Activated CD8-positive, alpha-beta memory T cell treated with anti-CD3 and anti-CD28 coated beads for 1 hour (primary cell): ENCODE measurements at places on chromosomes 5 and 9.

DNA sequence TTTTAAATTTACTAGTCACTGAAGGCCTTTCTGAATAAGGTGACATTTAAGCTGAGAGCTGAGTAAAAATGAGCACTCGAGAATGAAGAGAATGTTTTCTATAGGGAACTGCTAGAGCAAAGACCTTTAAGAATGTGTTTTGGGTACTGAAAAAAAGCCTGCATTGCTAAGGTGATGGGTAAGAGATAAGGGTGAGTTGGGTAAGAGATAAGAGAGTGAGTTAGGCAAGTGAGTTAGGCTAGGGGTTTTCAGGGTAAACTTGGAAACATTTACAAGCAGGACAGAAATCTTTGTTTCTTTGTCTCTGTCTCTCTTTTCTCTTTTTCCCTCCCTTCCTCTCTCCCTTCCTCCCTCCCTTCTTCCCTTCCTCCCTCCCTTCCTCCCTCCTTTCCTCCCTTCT is 5.6 kb downstream of the RAD23B start:
- no peak for DNase-seq

DNA sequence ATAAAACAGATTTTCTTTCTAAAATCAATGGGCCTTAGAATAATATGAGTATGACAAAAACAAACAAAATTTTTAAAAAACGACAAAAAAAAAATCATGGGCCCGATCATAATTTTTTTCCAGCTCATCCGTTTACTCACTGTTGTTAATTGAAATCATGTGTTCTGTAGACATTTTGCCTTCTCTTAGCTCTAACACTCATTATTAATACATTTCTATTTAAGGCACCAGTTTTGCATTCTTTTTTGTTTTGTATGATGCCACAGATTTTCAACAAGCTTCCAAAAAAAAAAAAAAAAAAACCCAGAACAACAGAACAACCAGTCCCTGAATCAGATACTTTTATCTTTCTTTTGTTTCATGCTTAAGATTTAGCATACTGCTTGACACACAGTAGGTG is 86.4 kb downstream of the PRLR start:
- no peak for DNase-seq

DNA sequence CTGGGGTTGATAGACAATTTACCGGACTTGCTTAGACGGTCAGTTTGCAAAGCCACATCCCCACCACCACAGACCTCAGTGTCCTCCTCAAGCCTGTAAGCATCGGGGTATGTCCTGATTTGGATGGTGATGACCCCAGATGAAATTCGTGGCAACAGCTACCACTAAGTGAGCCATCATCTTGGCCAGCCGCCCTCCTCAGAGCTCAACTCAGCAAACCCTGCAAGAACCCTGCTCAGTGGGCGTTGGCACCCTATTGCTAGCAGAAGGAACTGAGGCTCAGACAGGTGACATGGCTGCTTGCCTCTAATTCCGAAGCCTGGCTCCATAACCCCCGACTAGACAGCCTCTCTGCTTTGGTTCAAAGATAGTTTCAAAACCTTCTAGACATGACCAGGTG is 41.4 kb upstream of the BARHL1 start:
- DNase-seq = no peak

GRCh38 chr9:95516221-95516733 is 494 bp downstream of the PTCH1 start:
- DNase-seq = no peak

- no peak for DNase-seq
Measured at GRCh38 chr5:111422747-111423720, 89.3 kb downstream of the STARD4 start.

DNA sequence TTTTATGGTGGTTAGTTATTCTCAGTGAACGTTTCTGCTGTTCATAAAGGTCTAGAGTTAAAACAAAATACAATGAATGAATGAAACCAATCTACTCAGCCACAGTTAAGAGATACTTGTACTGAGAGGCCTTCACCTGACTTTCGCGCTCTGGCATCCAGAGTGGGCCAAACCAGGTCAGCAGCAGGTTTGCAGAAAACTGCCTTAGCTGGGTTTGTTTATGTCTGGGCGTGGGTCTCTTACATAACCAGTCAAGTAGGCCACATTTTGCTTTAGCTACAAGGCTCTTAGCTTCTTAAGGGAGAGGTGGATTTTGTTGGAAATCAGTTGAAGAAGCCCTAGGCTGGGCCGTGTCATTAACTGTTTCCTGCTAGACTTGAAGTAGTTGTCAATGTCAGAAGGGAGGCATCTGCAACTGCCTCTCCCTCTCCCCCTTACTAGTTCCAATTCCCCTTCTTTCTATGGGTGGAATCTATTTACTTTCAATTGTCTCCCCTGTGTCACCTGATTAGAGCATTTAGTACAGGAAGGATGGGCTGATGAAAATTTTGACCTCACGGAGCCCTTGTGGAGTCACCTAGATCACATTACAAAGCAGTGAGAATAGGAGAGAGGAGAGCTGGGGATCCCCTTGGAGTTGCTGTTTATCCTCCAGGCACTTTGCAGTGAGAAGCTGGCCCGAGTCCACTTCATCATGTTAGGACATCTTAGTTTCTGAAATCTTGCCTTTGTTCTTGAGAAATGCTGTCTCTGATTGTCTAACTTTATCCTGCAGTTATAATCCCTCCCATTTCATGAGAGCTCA is 200.5 kb downstream of the ARHGEF28 start:
- DNase-seq = no peak

DNA sequence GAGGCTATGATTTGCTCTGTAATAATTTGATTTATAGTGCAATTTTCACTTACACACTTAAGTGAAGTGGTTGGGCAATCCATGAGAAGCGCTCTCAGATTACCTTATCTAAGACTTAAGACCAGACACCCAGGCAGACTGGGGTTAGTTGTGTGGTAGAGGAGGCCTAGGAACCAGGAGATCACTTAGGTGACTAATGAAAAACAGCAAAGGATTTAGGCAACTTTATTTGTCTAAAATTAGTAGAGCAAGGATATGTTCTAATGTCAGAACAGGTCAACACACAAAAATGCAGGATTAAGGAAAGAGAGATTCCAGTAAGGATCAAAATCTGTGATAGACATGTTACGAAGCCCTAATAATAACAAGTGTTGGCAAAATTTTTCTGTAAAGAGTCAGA is 913.8 kb downstream of the TLE1 start:
- DNase-seq = no peak

DNA sequence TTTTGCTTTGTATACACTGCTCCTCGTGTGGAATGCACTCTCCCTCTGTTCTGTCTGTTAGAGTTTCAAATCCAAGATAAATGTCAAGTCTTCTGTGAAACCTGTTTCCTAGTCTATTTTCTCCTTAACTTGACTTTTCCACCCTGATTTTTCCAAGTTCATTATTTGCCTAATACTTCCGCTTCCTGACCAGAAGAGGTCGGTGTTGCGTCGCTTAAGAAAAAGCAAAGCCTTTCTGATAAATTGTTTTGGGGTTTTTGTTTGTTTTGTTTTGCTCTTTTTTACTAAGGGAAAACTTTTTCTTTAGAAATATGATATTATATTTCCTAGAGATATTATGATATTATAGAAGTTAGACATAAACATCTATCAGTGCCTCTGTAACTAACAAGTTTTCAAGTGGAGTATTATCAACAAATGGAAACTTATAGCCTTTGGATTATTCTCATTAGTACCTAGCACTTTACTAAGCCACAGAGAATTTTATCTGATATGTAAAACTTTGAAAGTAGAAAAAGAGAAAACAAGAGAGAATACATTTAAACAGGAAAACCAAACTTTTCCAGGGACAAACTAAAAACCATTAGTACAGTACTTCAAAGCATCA is 55.8 kb downstream of the PHAX start:
- no peak for DNase-seq

DNA sequence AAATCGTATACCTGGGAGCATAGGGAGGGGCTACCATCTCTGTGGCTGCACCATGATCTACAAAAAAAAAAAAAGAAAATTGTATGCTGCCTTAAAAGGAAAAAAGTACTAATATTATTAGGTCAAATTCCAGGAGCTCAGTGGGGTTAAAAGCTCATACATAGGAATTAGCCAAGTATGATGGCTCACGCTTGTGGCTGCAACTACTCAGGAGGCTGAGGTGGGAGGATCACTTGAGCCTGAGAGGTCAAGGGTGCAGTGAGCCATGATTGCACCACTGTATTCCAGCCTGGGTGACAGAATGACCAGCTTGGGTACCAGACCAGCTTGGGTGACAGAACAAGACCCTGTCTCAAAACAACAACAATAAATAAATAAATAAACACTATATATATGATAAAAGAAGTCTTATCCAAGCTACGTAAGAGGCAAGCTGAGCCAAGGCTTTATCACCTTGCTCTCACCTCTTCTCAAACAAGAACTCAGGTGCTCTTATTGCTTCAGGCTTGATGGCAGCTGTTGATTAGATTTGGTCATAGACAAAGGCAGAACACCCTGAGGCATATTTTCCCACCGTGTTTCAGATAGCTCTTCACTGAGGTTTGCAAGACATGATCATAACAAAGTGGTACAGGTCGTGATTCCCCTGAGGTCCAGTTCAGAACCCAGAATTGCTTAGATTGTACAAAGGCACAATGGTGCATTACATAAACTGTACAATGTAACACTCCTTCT is 3.3 kb upstream of the FBXW11 start:
- DNase-seq = no peak

- no peak for DNase-seq
Measured at GRCh38 chr9:134253606-134254205, 72.5 kb upstream of the RXRA start.

DNA sequence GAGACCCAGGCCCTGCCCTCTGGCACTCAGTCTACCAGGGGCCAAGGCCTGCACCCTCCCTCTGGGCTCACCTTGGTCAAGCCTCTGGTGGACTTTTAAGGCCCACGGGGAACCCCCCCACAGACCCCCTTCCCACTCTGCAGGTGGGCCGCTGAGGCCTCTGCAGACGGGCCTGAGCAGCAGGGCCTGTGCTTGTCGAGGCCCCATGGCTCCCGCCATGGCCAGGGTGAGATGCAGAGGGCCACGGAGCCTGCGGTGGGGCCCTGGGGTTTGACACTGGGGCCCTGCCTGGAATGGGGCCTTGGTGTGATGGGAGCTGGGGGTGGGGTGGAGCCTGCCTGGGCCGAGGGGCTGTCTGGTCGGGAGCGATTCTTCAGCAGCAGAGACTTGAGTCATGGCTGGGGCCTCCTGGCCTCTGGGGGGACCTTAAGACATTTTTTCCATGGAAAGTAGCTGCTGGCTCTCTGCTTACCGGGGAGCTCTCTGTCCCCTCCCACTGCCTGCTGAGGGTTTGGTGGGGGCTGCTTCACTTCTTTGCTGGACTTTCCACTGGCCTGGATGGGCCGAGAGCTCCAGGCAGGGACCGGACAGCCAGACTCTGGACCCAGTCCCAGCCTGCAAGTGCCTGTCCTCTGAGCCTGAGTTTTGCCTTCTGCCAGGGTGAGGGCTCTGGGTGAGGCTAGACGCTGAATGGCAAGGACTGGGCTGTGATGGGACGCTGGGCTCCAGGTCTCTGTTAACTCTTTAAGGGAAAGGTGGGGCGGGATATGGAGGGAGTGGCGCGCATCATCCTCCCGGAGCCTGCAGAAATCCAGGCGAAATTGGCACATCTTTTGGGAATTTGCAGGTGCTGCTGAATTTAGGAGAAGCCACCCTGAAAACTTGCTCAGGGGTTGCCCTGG is 132.2 kb downstream of the RXRA start:
- no peak for DNase-seq

- DNase-seq = peak; percentile 64
Measured at GRCh38 chr9:129131300-129132145, 20.3 kb downstream of the PTPA start.

GRCh38 chr9:95088421-95089161 is 228.9 kb downstream of the FANCC start:
- no peak for DNase-seq

- DNase-seq = no peak
Measured at GRCh38 chr9:21023861-21024260, 7.6 kb downstream of the HACD4 start.

- no peak for DNase-seq
Measured at GRCh38 chr5:124962735-124963134, 216.3 kb upstream of the ZNF608 start.

DNA sequence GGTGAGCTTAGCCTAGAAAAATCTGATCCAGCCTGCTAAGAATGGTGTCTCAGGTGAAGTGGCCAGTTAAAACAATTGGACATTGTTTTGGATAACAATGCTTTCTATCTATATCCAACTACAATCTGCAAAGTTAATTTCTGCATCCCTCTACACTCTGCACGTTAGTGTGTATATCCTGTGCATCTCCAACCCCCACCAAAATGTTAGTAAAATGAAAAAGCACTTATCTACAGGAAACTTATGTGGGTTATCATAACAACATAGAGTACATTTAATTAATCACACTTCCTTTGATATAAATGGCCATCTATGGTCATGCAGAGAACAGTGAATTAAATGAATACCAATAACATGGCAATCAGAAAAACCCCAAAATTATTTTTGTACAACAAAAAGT is 158.7 kb downstream of the NFIB start:
- no peak for DNase-seq

- DNase-seq = no peak
Measured at GRCh38 chr9:121286973-121287741, 19.2 kb downstream of the GSN start.

DNA sequence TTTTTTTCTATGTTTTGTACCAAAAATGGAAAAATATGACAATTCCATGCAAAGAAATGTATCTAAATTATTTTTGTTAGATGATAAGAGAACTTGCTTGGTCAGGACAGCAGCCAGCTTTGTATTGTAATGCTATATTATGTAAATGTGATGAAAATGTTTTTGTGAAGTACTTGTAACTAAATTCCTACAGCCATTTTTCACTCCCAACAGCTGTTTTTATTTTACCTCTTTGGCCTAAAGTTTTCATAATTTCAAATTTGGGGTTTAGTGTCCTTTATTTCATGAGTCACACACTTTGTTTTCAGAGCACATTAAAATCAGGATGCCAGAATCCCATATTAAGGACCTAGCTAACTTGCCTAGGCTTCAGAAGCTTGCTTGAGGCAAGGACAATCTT is 64.1 kb downstream of the WDR41 start:
- DNase-seq = no peak

- DNase-seq = no peak
Measured at GRCh38 chr5:127652952-127653611, 4.2 kb downstream of the CTXN3 start.

DNA sequence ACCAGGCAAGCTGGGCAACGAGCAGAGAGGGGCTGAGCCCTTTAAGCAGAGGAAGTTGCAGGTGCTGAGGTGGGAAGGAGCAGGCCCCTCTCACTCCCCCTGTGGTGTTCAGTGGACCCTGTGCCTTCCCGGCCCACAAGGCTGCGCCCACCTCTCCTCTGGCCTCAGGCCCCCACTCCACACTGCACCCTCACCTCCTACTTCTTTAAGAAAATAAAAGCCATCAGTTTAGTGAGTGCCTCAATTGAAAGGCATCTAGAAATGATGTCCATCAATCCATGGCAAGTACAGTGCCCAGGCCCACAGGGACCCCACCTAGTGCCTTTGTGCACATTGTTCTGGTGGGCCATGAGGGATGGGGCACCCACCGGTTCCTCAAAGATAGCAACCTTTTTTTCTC is 158.0 kb downstream of the PAX5 start:
- DNase-seq = no peak

DNA sequence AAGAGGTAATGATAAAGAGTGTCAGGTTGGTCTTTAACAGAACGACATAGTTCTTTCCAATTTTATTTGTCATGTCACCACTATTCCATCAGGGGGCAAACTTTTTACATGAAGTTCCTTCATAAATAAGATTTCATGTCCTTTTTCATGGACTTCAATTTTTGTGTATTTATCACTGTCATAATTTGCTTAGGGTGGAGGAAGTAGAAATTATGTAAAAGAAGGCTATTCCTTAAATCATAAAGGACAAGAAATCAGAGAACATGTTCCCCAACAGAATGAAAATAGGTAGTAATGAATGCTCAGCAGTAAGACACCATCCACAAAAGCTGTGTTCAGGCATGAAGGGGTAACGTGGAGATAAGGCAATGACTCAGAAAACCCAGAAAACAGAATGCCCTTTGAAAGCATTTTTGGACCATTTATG is 72.7 kb downstream of the ZFAND5 start:
- no peak for DNase-seq
